ENCODE measurements at places on chromosomes 6 and 20.
A peak's percentile ranks its signal among the peaks of the same experiment; 100 is the strongest.

DNA sequence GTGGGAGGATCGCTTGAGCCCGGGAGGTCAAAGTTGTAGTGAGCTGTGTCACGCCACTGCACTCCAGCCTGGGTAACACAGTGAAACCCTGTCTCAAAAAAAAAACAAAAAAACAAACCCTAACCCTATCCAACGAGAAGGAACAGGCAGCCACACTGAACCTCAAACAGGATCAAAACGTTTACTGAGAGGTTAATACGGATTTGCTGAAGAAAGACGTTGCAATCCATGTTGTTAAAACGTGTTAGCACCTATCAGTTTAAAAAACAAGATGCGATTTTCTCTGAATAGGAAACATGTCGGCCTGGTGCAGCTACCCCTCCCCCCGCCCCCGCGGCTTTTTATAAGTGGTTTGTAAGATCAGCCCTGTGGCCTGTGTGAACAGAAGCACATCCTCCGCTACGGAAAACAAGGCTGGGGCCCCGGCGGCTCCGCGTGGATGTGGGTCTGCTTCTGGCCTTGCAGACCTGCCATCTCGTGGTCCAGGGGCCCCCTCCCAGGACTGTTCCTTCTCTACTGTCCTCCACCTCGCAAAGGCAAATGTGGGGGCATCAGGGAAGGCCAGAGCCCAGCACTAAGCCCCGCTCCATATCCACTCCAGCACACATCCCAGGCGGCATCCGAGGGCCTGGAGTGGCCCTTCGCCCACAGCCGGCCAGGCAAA, 11.4 kb downstream of the SLC2A4RG start:
- no peak for DNase-seq

- peak; percentile 46 for DNase-seq
These were observed 12.9 kb upstream of the NQO2 start for GRCh38 chr6:2986722-2987221.

DNA sequence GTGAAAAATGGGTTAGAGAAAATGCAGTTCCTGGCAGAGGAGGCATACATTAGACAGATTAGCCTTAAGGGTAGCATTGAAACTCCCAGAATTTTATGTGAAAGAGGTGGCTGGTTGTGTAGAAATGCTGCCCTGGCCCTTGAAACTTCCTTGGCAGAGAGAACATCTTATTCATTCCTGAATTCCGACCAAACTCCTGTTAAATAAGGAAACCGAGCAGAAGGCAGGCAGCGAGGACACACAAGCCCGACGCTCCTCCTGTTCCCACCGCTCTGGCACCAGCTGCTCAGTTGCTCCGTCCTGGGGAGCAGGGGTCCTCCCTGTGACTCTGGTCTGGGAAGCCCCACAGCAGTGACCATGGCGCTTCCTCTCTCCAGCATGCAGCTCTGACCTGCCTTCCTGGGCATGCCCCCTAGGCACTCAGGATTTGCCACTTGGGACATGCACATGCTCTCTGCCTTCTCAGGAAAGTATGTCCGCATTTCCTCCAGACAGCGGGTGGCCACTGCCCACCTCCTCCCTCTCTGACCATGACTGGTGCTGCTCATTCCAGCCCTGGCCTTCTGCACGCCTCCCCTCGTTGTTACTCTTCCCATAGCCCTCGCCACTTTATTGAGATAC, 35.2 kb upstream of the CLDN20 start:
- DNase-seq, result no peak

- DNase-seq, result no peak
These were observed 20.1 kb downstream of the ZC2HC1B start for GRCh38 chr6:143884216-143884900.

GRCh38 chr6:103011605-103012004, 1618.1 kb downstream of the GRIK2 start:
- DNase-seq, result no peak

- DNase-seq, result no peak
These were observed 201.1 kb downstream of the ZFAND3 start for GRCh38 chr6:38020593-38020992.

GRCh38 chr20:50378170-50379000, 131.8 kb upstream of the PTPN1 start:
- no peak for DNase-seq

GRCh38 chr20:16263582-16263981, 309.7 kb downstream of the KIF16B start:
- DNase-seq, result no peak

All from choroid plexus epithelial cell (primary cell).